ENCODE measurements at places on chromosomes 5 and 9.

- DNase-seq = no peak
Measured at GRCh38 chr9:38119560-38120236, 50.7 kb upstream of the SHB start.

DNA sequence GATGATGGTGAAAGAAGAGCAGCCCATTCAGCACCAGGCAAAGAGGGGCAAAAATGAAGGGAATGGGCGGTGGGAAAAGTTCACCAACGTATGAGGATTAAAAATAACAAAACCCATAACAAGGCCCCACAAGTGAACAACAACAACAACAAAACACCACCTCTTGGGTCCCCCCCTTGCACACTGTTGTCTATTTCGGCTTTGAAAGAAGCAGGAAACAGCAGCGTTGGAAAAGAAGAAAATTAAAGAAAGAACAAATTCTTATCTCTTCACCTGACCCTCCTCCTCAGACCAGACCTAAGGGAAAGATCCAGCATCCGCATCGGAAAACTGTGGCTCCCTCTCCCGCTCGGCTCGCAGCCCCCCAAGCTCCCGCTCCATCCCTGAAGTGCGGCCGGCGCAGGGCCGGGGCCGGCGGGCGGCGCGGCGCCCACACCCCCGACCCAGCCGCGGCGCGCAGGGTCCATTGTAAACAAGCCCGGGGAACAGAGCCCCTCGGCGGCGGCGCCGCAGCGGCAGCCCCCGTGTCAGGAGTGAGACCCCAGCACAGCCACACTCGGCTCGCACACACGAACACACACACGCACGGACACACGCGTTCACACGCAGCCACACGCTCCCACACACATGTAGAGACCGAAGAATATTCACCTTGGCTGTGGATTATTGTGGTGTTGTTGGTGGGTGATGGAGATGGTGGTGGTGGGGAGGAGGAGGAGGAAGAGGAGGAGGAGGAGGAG lies 535 bp downstream of the RFX3 start:
- no peak for DNase-seq

- no peak for DNase-seq
Measured at GRCh38 chr5:173795601-173796000, 92.5 kb upstream of the CPEB4 start.

GRCh38 chr9:108750661-108751215 lies 105.0 kb downstream of the ACTL7B start:
- no peak for DNase-seq

DNA sequence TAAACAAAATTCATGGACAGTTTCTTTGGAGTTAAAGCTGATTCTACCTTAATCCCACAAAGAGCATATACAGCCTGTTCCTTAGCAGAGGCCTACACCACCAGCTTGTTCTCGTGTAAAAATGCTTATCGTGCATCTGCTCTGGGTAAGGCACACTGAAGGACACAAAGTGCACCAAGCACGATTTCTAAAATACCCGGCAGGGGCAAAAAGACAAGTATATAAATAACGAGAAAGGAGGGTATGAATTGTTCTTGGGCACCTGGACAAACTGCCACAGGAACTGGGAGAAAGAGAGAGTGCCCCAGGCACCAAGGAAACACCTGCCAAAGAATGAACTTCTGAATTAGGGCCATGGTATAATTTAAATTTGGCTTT lies 25.3 kb downstream of the NSUN2 start:
- no peak for DNase-seq

DNA sequence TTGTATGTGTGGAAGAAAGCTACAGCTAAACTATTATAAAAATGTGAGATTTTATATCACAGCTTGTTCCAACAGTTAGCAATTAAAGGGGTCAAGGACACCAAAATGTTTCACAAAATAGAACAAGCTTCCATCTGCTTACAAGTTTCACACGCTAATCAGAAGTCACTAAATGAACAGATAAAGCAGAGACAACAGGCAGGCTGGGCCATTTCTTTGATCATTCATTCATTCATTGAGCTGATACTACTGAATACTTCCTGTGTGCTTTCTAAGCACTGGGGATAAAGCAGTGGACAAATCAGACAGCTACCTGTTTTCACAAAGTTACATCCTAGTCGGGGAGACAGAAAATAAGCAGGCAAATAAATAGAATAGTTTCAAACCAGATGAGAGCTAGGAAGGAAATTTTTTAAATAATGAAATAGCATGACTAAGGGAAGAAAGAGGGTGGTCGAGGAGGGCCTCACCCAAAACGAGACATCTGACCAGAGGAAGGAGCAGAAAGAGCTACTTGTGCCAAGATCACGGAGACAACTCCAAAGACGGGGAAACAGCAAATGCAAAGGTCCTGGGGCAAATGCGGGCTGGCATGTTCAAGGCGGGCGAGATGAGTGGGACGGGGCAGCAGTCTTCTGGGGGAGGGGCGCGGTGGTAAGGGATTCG lies 1.2 kb downstream of the MAPK9 start:
- no peak for DNase-seq

GRCh38 chr9:109717342-109717741 lies 62.7 kb upstream of the PALM2AKAP2 start:
- DNase-seq = no peak

DNA sequence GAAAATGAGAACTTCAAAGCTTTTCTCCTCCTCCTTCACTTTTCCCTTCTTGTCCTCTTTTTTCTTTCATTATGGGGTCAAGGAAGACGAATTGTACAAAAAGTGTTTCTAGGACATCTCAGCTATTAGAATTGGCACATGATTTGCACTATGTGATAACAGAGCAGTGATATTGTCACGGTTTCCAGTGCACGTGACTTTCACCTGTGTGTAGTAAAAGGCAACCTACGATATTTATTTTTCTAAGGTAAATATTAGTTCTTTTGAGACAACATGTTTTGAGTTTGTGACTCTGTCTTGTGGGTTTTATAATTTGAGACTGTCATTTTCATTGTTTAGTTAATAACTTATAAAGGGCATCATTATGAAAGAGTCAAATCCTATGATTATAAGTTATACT lies 213.1 kb downstream of the PSAT1 start:
- no peak for DNase-seq

DNA sequence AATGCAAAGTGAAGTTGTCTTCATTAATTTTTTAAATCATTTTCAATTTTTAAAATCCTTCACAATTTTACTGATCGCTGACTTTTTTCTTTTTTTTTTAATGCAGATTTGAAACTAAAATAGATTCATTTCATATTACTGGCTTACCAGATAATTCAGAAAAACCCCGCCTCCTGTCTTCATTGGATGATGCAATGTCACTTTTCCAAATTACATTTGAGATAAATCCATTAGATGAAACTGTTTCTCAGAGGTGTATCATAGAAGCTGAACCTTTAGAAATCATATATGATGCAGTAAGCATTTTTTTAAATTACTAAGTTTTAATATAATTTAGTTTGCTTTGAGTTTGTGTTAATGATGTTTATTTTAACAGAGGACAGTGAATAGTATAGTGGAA lies 60.6 kb downstream of the VPS13A start:
- DNase-seq = no peak

DNA sequence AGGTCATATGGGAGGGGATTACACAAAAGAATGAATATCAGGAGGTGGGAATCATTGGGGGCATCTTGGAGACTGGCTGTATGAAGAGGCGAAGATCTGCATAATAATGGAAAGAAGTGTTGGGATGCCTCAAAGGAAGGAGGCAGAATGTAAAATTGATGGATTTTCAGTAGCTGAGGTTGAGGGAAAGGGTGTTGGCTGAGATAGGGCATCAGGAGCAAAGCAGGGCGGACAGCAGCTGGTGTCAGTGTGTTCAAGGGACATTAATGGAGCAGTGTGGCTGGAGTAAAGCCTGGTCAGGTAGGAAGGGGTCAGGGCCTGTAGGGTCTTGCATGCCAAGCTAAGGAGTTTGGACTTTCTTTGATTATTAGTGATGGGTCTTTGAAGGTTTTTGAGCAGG lies 65.2 kb upstream of the TNFAIP8 start:
- DNase-seq = no peak

- DNase-seq = no peak
Measured at GRCh38 chr9:26462213-26462612, 430.4 kb downstream of the CAAP1 start.

- no peak for DNase-seq
Measured at GRCh38 chr9:9319007-9319406, 1293.8 kb downstream of the PTPRD start.

- DNase-seq = no peak
Measured at GRCh38 chr5:139787257-139787567, 8.4 kb upstream of the PSD2 start.

DNA sequence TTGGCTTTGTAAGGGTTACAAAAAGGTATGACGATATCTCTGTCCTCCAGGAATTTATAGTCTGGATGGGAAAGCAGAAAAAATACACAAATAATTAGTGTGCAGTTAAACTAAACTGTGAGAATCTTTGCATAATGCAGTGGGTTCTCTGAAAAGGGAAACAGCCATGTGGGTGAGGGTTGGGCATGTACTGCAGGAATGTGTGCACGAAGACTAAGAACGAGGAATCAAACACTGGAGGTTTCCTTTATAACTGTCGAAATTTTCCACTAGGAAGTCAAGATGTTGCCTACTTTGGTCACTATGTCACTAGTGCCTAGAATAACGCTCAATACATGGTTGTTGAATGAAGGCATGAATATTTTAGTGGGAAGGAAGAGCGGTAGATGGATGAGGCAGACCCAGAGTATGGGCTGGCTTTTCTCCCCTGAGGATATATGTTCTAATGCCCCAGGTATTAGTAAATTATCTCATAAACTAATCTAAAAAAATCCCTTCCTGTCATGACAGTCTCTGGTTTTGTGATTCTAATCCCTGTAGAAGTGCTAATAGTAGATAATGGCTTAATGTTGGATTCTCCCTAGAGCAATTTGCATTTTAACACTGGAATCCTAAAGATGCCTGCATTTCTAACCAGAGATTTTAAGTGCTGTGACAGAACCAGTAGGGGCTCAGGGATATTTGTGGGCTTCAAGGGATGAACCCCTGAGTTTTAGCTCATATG lies 227.3 kb downstream of the NMUR2 start:
- no peak for DNase-seq

DNA sequence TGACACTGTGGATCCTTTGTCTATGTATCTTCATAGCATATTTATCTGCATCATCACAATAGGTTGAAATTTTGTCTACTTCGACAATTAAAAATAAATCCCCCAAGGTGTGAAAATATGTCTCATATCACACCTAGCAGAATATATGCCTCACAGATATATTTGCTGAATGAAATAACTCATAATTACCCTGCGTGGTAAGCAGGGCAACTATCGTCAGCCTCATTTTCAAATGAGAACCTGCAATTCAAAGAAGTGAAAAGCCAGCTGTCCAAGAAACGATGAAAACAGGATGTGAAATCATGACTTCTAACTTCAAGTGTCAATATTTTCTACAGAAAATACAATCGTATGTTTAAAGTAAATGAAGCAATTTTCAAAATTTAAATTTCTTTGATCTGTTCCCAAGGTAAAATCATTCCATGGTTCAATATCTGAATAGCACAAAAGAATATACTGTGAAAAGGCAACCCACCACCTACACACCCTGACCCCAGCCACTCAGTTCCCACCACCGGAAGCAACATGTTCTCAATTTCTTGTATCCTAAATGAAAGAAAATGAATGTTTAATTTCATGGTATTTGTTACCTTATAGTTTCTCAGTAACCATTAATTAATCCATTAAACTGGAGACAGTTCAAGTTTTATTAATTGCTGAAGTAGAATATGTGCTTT lies 57.1 kb downstream of the TBCA start:
- DNase-seq = no peak

DNA sequence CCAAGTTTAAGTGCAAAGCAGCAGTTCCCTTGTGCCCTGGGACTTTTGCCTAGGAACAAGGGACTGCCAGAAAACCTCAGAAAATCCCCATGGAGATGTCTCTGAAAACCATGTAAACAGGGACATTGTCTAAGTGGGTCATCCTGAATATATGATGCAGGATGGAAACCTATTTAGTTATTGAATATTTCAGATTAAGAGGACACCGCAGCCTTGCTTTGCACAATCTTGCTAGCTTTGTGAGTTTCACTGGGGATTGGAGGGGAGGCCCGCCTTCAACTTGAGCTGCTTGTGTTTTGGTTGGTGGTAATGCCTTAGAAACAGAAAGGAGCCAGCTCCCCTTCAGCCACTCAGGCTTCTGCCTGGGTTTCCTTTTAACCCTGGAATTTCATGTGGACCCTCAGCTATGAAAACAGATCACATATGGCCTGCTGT lies 112.8 kb downstream of the C9orf152 start:
- DNase-seq = no peak

- DNase-seq = no peak
Measured at GRCh38 chr9:111000202-111000601, 38.1 kb downstream of the LPAR1 start.

GRCh38 chr5:175686396-175686795 lies 28.5 kb downstream of the HRH2 start:
- DNase-seq = no peak

- DNase-seq = no peak
Measured at GRCh38 chr5:9444346-9444745, 101.5 kb downstream of the SEMA5A start.

DNA sequence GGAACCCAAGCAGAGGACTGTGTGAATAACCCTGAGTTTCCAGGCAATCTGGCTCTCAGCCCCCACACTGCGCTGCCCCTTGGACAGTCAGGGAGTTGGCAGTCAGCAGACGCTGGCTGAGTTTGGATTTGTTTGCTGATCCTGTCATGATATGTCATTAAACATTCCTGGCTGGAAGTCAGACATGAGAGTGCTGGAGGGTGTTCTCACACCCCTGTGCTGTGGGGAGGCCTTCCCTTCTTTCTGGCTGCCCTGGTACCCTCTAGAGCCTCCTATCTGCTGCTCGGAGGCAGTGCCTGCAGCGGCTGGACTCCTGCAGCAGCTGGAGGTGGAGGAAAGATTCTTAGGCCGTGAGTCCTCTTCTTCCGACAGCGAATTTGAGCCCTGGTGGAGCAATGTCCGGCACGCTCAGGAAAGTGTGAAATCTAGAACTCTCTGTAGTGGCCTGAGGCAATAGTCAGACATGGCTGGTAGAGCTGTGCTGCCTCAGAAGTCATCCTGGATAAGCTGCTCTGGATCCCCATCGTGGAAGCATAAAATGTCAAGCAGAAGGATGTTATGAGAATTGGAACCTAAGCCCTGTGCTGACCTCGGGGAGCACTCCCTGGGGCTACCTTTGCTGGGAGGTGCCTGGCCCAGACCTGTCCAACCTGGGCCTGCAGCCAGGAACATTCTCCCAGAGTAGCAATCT lies 72.0 kb downstream of the PDE8B start:
- no peak for DNase-seq

DNA sequence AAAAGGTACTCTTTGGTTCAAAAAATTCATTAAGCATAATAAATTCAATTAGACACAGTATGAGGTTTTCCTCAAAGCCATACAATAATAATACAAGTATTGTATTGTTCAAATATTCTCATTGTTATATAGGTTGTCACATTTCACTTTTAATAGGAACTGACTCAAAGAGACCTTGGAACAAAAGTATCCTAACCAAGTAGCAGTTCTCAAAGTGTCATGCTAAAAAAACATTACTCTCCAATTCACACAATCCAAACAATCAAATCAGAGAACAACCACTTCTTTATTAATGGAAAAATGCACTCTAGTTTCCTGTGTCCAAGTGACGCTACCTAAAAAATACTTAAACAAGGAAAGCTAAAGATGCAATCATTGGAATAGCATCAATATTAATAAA lies 115.4 kb downstream of the DENND1A start:
- DNase-seq = no peak

- no peak for DNase-seq
Measured at GRCh38 chr5:488744-489688, 35.2 kb downstream of the SLC9A3 start.

Measured in NCI-H1694 (cell line).